ENCODE measurements at places on chromosomes 13 and 19.
A peak's percentile ranks its signal among the peaks of the same experiment; 100 is the strongest.

GRCh38 chr13:98004107-98004506 is 50.6 kb downstream of the IPO5 start:
- no peak for DNase-seq

GRCh38 chr13:52366291-52366690 is 39.7 kb downstream of the THSD1 start:
- DNase-seq = no peak

DNA sequence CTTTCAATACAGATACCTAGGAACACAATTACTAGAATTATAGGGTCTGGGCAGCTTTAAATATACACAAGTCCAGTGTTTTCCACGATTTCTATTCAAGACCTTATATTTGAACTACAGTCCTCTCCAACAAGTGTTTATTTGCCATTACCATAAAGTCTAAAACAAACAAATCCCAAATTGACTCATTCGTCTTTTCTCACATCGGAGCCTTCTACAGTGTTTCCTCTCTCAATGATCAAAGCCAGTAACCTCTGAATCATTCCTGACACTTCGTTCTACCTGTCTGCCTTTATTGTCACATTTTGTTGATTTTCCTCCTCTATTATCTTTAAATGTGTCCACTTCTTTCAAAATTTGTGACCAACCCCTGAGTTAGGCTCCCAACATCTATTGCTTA is 1356.5 kb upstream of the SLC10A2 start:
- no peak for DNase-seq

- peak; percentile 96 for DNase-seq
These were observed 439 bp downstream of the RAB11B start for GRCh38 chr19:8390617-8390981.

GRCh38 chr13:59643906-59644626 is 519.7 kb downstream of the DIAPH3 start:
- DNase-seq = no peak

GRCh38 chr13:111228262-111229144 is 91.9 kb upstream of the TEX29 start:
- no peak for DNase-seq

GRCh38 chr19:51689751-51690453 is 3.2 kb upstream of the SPACA6 start:
- DNase-seq = no peak

DNA sequence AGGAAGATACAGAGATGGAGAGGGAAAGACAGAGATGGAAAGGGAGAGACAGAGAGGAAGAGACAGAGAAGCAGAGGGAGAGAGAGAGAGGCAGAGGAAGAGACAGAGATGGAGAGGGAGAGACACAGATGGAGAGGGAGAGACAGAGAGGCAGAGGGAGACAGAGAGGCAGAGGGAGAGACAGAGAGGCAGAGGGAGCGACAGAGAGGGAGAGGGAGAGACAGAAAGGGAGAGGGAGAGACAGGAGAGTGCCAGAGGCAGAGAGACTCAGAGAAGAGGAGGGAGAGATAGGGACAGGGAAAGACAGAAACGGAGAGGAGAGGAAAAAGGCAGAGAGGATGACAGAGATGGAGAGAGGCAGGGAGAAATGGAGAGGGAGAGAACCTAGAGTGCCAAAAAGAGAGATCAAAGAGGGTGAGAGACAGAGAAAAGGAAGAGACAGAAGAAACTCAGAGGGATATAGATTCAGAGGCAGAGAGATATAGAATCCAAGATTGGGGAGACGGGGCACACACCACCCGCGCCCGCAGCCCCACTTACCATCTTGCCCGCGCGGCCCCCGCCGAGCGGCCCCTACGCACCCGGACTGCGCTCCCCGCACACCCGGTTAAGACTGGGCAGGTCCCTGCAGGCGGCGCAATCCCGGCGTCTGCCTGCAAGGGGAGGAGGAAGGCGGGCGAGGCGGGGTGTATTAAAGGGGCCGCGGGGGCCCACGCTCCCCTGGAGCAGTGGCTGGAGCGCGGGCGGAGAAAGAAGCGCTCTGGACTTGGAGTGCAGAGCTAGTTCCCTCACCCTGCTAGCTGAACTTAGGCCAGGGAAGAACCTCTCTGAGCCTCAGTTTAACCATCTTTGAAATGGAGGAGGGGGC is 10.7 kb downstream of the TM6SF2 start:
- no peak for DNase-seq

DNA sequence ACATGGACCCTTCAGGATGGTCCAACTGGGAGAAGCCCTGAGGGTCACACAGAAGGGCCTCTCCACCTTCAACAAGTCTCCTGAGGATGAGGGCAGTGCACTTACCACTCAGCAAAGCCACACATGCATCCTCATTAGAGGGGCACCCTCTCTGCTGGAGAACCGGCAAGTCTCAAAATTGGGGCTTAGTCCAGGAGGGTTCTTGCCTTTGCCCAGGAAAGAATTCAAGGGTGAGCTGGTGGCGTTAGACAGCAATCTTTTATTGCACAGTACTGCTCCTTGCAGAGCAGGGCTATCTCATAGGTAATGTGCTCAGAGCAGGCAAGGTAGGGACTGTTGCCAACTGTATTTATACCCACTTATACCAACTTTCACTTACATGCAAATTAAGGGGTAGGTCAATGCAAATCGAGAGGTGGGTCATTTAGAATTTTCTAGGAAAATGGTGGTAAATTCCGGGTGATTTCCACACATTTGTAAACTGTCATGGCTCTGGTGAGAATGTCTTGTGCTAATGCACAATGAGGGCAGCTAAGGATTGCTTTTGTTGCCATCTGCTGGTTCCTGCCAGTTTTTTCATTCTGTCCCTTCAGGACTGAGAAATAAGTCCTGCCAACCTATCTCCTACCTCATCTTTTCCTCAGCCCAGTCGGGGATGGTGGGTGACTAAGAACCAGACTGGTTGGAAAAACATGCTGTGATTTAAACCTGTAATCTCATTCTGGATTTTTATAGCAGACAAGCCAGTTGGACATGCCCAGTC is 27.8 kb upstream of the IGSF23 start:
- DNase-seq = no peak

DNA sequence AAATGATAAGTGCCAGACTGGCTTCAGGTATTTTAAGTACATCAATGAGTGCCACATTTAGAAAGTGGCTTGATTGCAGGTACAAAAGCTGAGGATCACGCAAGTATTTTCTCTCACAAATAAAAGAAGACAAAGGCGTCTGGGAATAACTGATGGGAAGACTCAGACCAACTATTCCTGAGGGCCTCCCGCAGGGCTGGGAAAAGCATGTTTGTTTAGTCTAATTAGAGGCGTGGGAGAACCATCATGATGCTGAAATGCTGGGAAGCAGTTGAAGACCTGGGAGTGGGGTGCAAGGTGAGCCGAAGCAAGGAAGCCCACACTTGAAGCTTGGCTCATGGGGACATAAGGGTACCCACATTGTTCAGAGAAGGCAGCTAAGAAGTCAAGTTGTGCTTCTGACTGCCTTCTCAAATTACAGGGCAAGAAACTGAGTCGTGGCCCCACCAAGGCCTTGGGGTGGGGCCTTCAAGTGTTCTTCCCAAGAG is 536.0 kb downstream of the MYO16 start:
- DNase-seq = no peak

GRCh38 chr13:73451221-73452029 is 392.6 kb downstream of the KLF5 start:
- DNase-seq = no peak

DNA sequence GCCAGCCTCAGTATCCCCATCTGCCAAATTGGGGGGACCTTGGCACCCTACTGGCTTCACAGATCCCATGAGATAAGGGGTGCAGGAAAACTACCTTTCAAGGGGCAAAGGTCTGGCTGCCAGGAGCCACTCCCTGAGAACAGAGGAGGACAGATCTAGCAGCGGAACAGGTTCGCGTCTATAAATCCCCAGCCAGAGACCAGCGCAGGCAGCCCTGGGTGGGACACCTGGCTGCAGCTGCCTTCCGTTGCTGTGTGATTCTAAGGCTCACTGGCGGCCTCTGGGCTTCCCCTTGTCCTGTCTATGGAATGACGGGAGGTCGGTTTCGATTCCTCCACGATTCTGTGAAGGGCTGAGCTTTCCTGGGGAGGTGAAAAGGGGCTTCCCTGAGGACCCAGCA is 7.3 kb downstream of the RELB start:
- no peak for DNase-seq

- no peak for DNase-seq
These were observed 8.0 kb downstream of the ZNF551 start for GRCh38 chr19:57689750-57690149.

GRCh38 chr19:4027146-4027545 is 19.6 kb downstream of the PIAS4 start:
- no peak for DNase-seq

- DNase-seq = no peak
These were observed 25.6 kb downstream of the IPO5 start for GRCh38 chr13:97979051-97979450.

DNA sequence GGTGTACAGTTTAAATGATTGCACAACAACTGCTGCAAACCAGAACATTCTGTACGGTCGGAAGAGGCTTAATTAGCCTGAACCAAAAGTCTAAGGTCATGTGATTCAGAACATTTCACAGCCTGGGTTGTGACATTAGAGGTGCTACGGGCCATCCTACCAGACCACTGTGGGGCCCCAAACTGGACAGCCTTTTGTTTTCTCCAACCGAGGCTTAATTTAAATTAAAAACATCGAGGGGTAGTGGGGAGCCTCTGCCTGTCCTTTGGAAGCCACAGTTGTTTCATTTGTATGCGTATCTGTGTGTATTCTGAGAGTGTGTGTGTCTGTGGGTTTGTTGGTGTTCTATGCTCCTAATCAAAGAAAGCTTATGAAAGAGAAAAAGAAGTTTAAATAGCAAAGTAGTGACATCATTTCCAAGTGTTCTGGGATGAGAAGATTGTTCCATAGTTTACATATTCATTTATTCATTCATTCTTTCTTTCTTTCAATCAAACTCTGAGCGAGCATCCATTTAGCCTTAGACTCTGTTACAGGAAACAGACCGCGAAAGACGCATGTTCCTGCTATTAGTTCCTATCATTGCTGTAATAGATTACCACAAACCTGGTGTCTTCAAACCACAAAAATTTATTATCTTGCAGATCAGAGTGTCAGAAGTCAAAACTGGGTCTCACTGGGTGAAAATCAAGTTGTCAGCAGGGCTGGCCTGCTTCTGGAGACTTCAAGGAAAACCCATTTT is 444.8 kb downstream of the FOXO1 start:
- DNase-seq = peak; percentile 58

- no peak for DNase-seq
These were observed 240.9 kb upstream of the SERP2 start for GRCh38 chr13:44132710-44133109.

DNA sequence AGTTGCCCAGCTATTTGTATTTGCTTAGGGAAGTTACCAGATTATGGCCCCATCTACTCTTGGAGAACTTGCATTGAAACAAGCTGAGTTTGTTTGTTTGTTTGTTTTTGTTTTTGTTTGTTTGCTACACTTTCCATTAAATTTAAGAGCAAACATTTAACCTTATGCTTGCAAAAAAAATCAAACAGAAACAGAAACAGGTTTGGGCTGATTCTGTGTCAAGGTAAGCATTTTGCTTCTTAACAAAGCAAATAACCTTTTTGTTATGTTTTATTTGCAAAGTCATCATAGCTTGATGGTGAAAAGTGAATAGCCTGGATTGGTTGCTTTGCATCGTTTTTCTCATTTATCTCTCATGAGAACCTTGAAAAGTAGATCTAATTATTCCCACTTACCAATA is 531.8 kb downstream of the EFNB2 start:
- DNase-seq = no peak

DNA sequence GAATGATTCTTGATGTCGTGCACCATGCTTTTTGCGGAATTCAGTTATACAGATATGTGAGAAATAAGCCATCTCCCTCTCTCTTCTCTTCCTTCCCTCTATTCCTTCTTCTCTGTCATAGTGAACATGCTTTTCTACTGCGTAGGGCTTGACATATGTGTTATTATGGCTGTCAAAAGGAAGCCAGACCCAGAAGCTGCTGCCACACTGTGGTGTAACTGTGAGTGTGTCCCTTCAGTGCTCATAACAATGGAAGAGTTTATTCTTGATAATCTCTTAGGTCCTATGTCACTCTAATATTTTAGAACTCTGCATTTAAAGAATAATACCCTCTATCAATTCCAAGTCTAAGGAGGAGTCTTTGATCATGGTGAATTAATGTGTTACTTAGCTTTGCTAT is 208.9 kb upstream of the TMTC4 start:
- DNase-seq = no peak

DNA sequence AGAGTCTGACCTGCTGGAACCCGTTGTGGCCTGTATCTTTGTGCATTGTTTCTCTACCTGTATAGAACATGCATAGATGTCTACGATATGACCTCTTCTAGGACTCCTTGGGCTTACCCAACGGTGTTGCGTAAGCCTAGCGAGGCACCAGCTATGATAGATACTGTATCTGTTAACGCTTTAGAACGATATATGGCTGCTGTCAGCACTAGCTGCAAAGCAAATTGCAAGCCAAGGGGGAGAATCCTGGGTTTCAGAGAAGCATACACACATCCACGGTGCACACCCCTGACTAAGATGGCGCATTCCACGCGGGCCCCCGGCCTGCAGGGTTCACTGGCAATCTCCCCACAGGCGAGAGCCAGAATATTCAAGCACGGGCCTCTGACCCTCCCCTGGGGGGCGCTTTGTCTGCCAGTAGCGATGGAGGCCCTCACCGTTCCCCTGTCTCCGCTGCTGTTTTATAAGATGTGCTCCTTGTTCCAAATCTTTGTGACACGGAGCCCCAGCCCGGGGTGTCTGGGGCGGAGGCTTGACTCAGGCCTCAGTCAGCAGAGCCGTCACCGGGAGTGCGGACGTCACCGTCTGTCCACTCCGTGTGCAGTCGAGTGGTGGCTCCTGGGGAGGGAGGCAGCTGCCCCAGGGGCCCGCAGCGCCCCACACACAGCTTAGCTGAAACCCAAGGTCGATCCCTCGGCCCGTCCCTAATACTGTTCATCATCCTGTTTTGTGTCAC is 12.9 kb upstream of the RPS15 start:
- DNase-seq = no peak

- no peak for DNase-seq
These were observed 12.0 kb downstream of the PIAS4 start for GRCh38 chr19:4019578-4019977.

- no peak for DNase-seq
These were observed 9.9 kb downstream of the SERTM1 start for GRCh38 chr13:36683701-36684100.

DNA sequence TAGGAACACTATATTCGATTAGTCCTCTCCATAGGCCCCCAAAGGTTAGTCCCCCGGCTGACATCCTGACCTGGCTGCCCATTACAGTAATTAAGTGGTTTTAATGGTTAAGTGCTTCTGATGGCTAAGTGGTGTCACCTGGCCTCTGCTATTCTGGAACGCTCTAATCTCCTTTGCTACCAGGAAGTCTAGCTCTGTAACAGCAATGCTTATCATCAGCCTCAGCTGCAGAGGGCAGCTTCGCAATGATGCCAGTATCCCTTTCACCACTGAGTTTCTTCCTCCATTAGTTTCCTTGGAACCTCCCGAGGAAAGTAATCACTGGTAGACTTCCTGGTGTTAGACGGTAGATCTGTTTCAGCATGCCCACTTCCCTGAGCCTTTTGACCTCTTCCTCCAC is 8.6 kb upstream of the RNF6 start:
- DNase-seq = no peak

All from activated CD4-positive, alpha-beta T cell treated with anti-CD3 and anti-CD28 coated beads, Interleukin-2, Interleukin-4, amounts not matched to agents 100 ng/mL and 50 ng/mL, durations not matched to agents 16 hours and 8 hours (primary cell).